ENCODE measurements at places on chromosomes 13 and 19.

- no peak for DNase-seq
Measured at GRCh38 chr19:35432911-35433310, 15.1 kb upstream of the FFAR2 start.

- DNase-seq: no peak
Measured at GRCh38 chr19:1613146-1613545, 7.9 kb upstream of the UQCR11 start.

- no peak for DNase-seq
Measured at GRCh38 chr19:30882411-30883005, 466.7 kb downstream of the TSHZ3 start.

DNA sequence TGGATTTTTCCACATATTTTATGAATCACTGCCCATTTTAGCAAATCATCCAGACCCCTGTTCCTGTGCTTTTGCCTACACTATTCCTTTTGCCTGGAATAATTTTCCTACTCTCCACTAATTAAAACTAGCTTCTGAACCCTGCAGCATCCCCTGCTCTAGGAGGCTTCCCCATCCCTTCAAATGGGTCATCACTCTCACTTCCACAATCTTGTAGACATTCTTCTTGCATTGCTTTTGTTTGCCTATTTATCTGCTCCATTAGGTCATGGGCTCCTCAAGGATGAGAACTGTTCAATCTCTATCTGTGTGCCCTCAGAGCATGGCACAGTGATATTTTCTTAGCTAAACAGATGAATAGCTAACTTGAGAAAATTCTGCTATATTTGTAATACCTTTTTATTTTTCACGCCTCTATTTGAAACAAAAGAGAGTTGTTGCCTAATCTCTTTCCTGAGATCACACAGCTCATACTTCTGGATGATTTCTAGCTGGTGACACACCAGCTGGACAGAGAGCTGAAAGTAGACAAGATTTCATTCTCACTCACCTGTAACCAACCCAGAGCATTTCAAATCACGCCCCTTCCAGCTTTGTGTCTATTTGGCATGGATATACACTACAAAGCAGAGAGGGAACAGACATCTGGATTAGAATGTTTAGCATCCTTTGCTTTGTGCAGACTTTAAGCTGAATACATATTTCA is 466.0 kb downstream of the FOXO1 start:
- no peak for DNase-seq

DNA sequence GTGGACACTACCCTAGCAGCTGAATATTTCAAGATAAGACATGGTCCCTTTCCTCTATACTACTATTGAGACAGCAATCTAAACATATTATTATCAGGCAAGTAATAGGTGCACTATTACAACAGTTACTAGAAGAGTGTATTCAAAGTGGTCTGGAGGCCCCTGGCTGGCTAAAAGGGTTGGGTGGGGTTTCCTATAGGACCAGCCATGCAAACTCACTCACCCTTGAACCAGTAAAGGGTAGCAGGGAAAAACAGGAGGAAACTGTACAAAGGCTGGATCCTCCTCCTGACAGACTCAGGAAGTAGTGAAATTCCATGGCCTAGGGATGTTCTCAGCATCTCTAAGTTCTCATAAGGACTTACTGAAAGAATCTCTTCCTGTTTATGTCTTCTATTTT is 7.7 kb downstream of the SMAD9 start:
- no peak for DNase-seq

- DNase-seq: no peak
Measured at GRCh38 chr19:48524732-48525131, 13.1 kb upstream of the LMTK3 start.

- DNase-seq: peak; percentile 21
Measured at GRCh38 chr13:98571955-98572662, 4.8 kb downstream of the STK24 start.

DNA sequence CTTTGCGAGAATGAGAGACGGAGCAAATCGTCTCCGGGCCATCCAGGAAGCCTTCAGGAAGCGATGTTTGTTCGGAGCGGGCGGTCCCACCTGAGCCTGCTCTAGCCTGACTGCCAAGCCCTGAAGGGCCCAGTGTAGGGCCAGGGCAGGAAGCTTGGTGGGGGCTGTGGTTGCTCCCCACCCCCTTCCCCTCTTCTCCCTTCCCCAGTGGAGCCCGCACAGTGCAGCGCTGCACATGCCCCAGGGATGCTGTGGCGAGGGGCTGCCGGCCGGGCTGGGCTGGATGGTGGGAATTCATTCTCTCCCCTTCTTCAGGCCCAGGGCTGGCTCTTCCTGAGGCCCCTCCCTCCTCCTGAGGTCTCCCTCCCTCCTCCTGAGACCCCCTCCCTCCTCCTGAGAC is 7.1 kb upstream of the GRTP1 start:
- DNase-seq: no peak

- peak; percentile 97 for DNase-seq
Measured at GRCh38 chr19:16457195-16457953, 14.4 kb downstream of the EPS15L1 start.
